Vein endothelial cell (primary cell): ENCODE measurements at places on chromosomes 2 and 18. TPM values are rescaled to one million over a fixed set of nuclear protein-coding genes. Genes with fewer than 3 reads are reported as not detected.

Gene AOX1
- 6.8 and 10.1 TPM in 2 replicates for total RNA-seq

Gene COL4A3
- total RNA-seq, result not detected in 2 replicates

Gene TMSB10
- total RNA-seq, result 4,776 and 6,210 TPM in 2 replicates

Gene BOLL
- total RNA-seq, result not detected in 2 replicates

Gene OTOS
- total RNA-seq, result not detected in 2 replicates

Gene CPS1
- total RNA-seq, result 4.3 and 4.9 TPM in 2 replicates

Gene IL1R1
- total RNA-seq, result 2.0 and 4.2 TPM in 2 replicates

Gene PPP1R1C
- total RNA-seq, result under 0.01 and 0.10 TPM in 2 replicates

Gene TXNDC2
- 0.10 TPM in 1 of 2 replicates, not detected in the other for total RNA-seq

Gene ARHGAP25
- total RNA-seq, result 5.2 and 8.2 TPM in 2 replicates

Gene KIAA2012
- total RNA-seq, result not detected in 2 replicates

Gene SLC5A7
- total RNA-seq, result not detected in 2 replicates

Gene RAB6C
- total RNA-seq, result not detected in 2 replicates

Gene FAHD2B
- total RNA-seq, result 5.3 and 7.8 TPM in 2 replicates

Gene SP140
- not detected in 2 replicates for total RNA-seq

Gene TWIST2
- 1.6 and 1.8 TPM in 2 replicates for total RNA-seq

Gene NAT8
- not detected in 2 replicates for total RNA-seq

Gene SERPINB10
- not detected in 2 replicates for total RNA-seq

Gene GPR55
- not detected in 2 replicates for total RNA-seq

Gene DLGAP1
- total RNA-seq, result 0.10 and 7.5 TPM in 2 replicates

Gene PTPN2
- 14.4 and 22.5 TPM in 2 replicates for total RNA-seq

Gene MOB1A
- total RNA-seq, result 120 and 155 TPM in 2 replicates

Gene CXCR4
- total RNA-seq, result 98.6 and 311 TPM in 2 replicates

Gene KLHL41
- 0.19 TPM in 1 of 2 replicates, not detected in the other for total RNA-seq

Gene ERMN
- not detected in 2 replicates for total RNA-seq
